ENCODE measurements at places on chromosomes 7 and 10.

DNA sequence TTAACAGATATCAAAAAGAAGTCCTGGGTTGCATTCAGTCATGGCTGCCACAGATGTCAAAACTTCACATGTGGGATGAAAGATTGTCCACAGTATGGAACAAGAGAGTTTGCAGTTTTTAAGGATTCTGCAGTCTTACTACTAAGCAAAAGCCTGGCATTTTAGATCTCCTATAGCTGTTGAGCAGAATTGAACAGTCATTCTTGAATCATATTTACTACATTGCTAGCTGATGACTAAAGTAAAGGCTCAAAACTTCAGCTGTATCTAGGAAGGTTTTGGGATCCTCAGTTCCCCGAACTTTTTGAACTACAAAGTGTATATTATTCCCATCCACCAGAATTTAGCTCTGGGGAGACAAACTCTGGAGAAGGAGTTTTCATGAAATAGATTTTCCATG, 31.0 kb downstream of the BET1 start:
- DNase-seq: peak; percentile 58

GRCh38 chr10:50394832-50395231, 143.5 kb upstream of the ASAH2 start:
- no peak for DNase-seq

- no peak for DNase-seq
These were observed 40.9 kb downstream of the CCNY start for GRCh38 chr10:35377050-35377728.

DNA sequence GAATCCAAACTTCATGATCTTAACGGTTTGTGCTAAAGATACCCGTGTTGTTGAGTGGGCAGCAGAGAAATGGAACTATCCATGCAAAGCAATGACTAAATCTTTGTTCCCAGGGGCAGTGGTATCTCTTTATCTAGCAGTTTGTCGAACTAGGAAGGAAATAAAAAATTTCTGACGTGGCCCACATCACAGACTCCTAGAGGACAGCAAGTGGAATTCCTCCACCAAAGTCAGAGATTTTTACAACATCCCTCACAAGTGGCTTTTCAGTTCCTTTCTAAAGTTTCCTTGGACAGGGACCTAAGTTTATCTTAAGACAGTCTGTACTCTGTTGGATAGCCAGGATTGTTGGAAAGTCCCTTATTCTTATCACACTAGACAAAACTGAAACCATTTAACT, 136.0 kb downstream of the RAPGEF5 start:
- DNase-seq: no peak

GRCh38 chr10:31017534-31018355, 13.9 kb downstream of the ZNF438 start:
- no peak for DNase-seq

GRCh38 chr7:158236400-158236799, 351.2 kb downstream of the PTPRN2 start:
- no peak for DNase-seq

- peak; percentile 66 for DNase-seq
These were observed 210.6 kb downstream of the TPST1 start for GRCh38 chr7:66415659-66416265.

DNA sequence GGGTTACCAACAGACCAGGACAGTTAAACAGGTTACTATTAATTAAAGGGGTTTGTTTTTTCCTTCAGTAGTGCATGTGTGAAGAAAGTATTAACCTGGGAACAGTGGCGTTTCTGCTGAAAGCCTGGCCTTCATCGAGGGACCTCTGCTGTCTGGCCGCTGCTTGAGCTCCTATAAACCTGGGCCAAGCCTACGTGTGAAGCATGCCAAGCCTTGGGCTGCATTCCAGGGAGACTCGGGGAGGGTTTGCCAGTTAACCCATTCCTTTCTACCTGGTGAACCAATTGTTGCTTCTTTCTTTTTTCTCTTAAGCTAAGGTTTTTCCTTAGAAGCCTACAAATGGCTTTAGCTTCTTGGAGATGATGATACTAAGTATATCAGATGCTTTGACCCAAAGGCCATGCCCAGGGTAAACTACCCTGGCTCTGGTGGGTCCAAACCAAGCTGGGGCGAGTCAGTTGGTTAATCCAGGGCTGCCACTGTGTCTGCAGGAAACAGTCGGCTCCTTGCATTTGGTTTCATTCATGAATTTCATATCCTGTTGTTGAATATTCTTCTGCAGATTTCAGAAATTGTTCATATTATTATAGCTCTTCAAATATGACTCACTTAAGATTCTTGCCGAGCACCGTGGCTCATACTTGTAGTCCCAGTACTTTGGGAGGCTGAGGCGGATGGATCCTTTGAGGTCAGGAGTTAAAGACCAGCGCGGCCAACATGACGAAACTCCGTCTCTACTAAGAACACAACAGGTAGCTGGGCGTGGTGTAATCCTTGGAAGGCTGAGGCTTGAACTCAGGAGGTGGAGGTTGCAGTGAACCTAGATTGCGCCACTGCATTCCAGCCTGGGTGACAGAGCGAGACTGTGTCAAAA, 23.8 kb downstream of the PFKP start:
- peak; percentile 93 for DNase-seq

DNA sequence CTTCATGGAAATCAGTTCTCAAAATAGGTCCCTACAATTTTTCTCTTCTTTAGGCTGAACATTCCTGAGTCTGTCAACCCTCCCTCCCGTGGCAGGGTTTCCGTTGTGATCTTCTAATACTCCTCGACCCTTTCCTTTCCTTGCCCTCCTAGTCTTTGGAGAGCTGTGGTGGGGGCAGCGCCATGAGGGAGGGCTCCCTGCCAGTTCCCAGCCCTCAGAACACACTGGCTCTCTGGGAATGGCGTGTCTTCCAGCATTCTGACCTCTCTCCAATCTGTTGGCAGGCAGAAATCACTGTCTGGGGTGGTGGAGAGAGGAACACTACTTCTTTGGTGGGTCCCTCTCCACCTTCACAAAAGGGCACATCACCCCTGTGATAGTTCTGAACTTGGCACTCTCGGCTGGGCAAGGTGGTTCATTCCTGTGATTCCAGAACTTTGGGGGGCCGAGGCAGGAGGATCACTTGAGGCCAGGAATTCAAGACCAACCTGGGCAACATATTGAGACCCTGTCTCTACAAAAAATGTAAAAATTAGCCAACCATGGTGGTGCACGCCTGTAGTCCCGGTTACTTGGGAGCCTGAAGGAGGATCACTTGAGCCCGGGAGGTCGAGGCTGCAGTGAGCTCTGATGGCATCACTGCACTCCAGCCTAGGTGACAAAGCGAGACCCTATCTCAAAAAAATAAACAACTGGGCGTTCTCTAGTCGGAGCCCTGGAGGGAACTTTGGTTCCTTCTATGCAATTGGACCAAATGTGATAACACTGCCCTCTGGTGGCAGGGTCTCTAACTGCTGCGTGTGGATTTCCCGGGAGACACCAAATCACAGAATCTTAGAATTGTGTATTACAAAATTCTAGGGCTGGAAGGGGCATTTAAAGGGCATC, 13.1 kb upstream of the ARPC1A start:
- peak; percentile 62 for DNase-seq

DNA sequence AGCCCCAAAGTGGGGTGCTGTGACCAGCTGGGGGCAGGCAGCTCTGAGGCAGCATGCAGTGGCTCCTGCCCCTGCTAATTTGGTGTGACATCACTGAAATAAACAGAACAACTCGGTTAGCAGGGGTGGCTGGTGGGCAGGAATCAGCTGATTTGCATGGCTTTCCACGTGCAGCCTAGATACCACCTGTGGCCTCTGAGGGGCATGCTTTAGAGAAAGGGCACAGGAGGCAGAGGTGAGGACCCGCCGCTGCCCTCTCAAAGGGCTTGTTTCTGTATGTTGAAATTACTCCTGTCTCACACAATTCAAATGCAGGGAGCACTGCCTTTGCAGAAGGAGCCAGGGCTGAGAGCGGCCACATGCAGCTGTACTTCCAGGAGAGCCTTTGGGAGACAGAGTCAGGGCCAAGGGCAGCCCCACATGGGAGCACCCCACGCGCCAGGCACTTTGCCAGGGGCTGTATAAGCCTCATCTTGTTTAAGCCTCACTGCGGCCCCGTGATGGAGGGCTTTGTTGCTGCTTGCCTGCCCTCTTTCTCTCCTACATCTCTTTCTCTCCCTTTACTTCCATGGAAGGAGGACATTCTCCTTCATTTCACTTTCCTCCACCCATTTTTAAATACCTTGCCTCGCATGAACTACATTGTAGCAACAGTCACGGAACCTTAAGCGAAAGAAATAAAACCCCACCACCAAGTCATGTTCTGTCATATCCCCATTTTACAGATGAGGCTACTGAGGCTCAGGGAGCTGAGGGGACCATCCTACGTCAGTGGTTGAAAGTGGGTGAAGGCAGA, 137.7 kb downstream of the ZMIZ1 start:
- no peak for DNase-seq

DNA sequence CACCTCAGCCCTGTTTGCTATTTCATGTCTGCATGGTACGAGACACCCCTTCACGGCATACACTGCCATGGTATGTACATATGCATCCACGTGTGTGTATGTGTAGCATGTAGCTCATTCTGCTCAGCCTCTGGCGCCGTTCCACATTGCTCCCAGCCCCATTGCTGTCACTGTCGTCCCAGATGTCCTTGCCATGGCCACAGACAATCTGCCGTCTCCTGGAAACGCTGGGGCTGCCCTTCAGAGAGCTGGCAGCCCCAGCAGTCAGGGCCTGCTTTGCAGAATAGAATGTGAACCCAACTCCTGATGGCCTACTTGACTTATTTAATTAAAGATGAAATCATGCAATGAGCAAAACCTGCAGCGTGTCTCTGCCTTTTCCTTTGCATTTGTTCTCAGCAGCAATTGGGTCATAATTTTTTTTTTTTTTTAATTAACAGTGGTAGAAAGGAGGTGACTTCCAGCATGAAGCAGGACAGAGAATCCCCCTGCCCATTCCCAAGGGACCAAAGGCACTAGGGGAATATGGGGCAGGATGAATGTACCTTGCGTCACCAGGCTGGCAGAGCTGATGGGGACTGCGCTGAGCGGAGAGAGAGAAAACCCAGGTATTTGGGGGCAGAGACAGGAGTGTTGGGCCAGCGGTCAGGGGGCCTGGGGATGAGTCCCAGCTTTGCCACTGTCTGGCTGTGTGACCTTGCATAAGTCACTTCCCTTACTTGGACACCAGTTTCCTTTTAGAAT, 49.2 kb downstream of the CHST3 start:
- DNase-seq: no peak

DNA sequence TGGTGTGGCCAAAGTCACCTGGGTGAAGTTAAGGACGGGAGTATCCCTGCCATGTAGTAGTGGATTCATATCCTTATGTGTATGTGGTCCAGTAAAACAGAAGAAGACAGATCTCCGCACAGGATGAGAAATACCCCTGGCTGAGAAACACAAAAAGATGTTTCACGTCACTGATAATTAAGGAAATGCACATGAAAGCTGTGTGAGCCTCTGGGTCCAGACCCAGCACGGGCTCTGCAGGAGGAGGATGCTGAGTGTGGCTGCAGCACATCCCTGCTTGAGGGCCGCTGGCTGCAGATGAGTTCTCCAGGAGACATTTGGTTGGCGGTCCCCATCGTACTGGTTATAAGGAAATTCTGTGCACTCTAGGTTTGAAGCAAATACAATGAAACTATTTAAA, 8.2 kb upstream of the SUN1 start:
- no peak for DNase-seq

DNA sequence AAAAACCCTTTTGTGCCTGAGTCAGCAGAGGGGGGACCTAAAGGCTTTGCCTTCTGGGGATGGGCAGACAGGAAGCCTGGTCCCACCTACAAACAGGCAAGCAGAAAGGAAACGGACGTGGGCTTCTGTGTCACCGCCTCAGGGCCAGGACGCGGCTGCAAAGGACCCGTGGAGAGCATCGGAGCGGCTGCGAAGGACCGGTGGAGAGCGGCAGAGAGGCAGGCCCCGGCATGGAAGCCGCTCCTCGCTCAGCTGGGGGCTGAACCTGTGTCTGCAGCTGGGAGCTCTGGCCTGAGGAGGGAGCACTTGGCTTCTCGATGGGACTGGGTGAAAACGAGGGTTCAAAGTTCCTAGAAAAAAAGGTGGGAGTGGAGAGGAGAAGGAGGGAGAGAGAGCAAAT, 125.4 kb upstream of the PPP2R2D start:
- DNase-seq: no peak

DNA sequence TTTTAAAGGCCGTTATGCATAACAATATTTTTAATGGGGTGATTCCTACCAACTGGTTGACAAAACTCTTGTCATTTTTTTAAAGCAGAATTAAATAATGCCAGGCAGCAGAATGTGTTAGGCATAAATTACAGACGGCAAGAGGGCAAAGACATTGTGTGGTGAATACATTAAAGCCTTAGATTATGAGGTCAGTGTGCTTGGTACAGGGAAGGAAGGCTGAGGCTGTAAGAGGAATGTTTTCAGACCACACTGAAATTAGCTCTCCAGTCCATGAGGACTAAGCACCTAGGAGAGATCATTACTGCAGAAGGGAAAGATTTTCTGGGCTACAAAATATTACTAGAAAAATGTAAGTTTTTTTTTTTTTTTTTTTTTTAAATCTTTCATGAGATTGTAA, 312.8 kb upstream of the PRKCQ start:
- no peak for DNase-seq
